ENCODE measurements at places on chromosomes 3 and 15. TPM values are rescaled to one million over a fixed set of nuclear protein-coding genes. Genes with fewer than 3 reads are reported as not detected.

PLSCR4 gene
- not detected for total RNA-seq

- H3K27me3 ChIP-seq: no peaks in the 10 kb centered on the region
- DNase-seq: no peak
- no peaks in the 10 kb centered on the region for H3K36me3 ChIP-seq
- peaks cover 2% of the 10 kb centered on the region for H3K4me1 ChIP-seq
- H3K27ac ChIP-seq: peak overlapping the region; percentile 30
Observed at GRCh38 chr3:122668930-122669730, 11.5 kb upstream of the PARP14 start.

GTPBP8 gene
- 14.3 TPM for total RNA-seq

- no peaks in the 10 kb centered on the region for H3K27me3 ChIP-seq
- peaks cover 45% of the 10 kb centered on the region for H3K4me1 ChIP-seq
- DNase-seq: no peak
- H3K27ac ChIP-seq: no peak overlapping the region
- no peak overlapping the region for H3K4me3 ChIP-seq
Observed at GRCh38 chr15:57563416-57563815, 28.3 kb upstream of the MYZAP start.

TICRR gene
- 0.69 TPM for total RNA-seq

RAD51 gene
- 4.1 TPM for total RNA-seq

DNA sequence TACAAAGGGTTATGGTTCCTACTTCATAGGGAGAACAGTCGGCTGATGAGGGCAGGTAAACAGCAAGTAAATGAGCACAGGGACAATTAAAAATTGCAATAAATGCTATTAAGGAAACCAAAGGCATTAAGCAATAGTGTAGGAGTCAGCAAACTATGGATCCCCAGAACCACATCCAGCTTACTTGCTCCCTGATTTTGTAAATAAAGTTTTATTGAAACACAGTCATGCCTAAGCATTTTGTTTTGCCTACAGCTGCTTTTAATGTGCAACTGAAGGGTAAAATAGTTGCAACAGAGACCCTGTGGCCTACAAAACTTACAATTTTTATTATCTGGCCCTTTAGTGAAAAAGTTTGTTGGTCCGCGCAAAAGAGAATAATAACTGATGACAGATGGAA lies 351.2 kb upstream of the NR2F2 start:
- no peaks in the 10 kb centered on the region for H3K36me3 ChIP-seq
- H3K27me3 ChIP-seq: no peaks in the 10 kb centered on the region
- H3K27ac ChIP-seq: no peak overlapping the region
- no peak overlapping the region for H3K4me3 ChIP-seq

- peaks cover 21% of the 10 kb centered on the region for H3K27me3 ChIP-seq
- no peak overlapping the region for H3K27ac ChIP-seq
- no peaks in the 10 kb centered on the region for H3K4me1 ChIP-seq
- H3K4me3 ChIP-seq: no peak overlapping the region
- DNase-seq: no peak
Observed at GRCh38 chr3:53724566-53724965, 121.7 kb downstream of the CHDH start.

CCDC191 gene
- 14.7 TPM for total RNA-seq

DNA sequence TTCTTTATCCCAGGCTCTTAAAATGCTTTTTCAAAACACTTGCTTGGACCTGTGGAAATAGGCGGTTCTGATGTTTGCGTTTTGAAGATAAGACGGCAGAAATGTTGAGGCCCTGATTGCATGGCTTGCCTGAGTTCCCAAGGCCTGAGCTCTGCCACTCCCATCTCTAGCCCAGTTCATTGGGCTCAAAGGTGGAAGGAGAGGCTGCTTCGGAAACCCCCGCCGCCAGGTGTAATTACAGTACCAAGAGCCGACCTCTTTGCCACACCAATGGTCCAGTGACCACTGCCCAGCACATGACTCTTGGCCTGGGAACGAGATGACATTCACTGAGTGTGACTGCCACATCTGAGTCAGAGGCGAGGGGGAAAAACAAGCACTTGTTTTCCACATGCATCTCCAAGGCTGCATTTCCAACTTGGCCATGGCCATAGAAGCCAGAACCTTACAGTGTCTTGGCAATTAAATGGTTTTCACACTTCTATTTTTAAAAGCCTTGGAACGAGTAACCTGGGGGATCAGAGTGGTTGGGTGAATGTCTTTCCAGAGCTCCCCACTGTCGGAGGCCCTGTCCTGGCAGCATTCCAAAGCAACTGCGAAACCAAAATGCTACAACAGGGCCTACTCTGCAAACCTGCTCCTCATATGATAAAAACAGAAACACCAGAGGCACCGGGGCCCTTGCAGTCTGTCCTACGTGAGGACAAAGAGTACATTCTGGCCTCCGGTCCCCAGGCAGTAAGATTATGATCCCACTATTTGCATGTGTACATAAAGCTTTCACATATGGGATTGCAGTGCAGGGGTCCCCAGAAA lies 63.8 kb upstream of the CGNL1 start:
- H3K36me3 ChIP-seq: peaks cover 34% of the 10 kb centered on the region
- H3K27me3 ChIP-seq: no peaks in the 10 kb centered on the region
- H3K4me3 ChIP-seq: no peak overlapping the region
- DNase-seq: no peak
- no peak overlapping the region for H3K27ac ChIP-seq
